ENCODE measurements at places on chromosomes 2 and 18.

DNA sequence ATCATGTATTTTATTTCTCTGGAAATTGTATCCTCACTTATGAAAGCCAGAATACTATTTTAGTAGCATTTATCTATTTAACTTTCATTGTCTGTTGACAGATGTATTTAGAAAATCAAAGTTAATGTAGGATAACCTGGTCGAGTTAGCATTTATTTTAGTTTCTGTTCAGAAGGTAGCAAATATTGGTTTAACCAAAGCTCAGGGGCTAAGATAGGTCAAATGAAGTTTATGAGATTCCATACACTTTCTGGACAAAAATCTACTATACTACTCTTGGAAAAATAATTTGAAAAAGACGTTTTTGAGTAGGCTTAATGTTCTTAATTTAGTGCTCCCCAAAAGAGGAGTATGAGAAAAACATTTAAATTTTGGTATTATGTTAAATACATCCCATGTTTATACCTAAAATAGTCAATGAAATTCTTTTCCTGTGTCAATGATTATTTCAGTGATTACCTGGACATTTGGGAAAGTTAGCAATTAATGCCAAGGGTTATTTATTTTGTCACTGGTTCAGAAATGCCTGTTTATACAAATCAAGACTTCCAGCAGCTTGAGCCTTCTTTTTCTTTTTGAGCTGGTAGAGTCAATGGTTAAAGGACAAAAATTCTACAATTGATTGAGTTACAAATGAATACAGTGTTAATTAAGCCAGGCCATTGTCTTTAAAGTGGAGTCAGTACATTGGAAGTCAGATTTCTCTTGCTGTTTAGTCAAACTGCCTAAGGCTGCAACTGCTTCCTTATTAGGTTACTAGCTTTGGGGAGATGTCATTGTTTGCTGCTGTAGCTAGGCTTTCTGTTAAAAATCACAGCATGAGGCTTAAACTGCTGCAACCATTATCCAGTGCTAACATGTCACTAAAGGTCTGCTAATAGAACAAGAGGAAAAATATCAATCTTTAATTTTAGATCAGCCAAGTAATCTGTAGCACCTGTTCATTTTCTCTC, 182.3 kb downstream of the CAMKMT start:
- DNase-seq: no peak

DNA sequence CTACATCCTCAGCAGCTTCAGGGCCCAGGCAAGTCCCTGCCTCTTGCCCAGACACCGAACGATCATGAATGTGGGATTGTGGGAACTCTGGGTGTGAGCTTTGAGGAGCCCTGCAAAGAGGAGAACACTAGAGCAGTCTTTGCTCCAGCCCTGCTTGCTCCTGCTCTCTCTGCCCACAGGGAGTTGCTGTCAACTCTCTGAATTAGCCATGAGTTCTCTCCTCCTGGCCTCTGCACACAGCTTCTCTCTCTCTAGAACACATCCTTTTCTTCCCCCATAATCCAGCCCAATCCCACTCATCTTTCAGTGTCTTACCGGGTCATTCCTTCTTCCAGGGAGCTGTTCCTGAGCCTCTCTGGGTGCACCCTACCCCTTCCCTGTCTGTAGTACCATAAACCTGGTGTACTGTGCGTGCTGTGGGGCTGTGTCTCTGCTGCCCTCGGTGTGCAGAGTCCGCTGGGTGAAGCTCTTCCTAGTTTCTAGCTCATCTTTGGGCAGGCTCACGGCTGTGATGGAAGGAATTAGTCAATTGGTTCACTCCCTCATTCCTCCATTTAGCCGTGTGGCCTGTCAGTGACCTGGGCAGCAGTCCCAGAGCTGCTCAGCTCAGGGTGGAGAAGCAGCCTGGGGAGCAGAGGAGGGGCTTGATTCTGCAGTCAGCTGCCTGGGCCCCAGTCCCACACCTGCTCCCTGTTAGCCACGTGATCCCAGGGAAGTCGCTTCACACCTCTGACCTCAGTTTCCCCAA, 132.9 kb upstream of the HDAC4 start:
- no peak for DNase-seq

- DNase-seq: no peak
Observed at GRCh38 chr2:42951263-42951938, 159.0 kb upstream of the HAAO start.

- DNase-seq: no peak
Observed at GRCh38 chr2:118851650-118852049, 4.2 kb upstream of the EN1 start.

- peak; percentile 57 for DNase-seq
Observed at GRCh38 chr2:31523871-31524492, 56.8 kb downstream of the SRD5A2 start.

- no peak for DNase-seq
Observed at GRCh38 chr2:42249887-42250286, 80.7 kb downstream of the EML4 start.

GRCh38 chr2:196839574-196839973, 30.4 kb upstream of the C2orf66 start:
- DNase-seq: no peak

DNA sequence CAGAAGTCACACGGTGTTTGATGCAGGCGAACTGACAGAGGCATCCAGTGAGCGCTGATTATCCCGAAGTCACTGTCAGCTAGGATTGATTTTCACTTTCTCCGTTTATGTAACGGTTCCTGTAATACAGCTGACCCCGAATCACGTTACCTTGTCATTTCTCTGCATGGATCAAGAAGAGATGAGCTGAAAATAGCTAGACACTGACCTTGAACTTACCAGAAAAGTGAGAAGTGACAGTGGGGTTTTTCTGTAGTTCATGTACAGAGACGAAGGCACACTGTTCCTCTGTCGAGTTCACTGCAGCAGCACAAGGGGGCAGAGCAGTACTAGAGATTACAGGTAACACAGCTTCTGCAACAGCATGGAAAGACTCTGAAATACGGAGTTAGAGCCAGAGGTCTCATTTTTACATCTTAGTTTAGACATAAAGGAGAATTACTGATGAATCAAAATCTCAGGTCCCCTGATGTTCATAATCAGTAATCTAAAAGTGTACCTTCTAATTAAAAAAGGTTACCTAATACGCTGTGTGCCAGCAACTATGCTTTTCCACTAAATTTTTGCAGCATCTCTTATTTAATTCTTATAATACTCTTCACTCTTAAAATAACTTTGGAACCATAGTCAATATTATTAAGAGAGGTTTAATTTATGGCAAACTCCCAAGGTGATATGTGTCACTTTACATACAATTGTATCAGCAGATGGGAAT, 33.1 kb downstream of the ARHGAP15 start:
- peak; percentile 67 for DNase-seq

GRCh38 chr2:206989311-206989710, 50.0 kb downstream of the CPO start:
- peak; percentile 51 for DNase-seq

- DNase-seq: no peak
Observed at GRCh38 chr18:12011199-12011956, 30.1 kb downstream of the IMPA2 start.

GRCh38 chr2:127672341-127673224, 2.7 kb downstream of the LIMS2 start:
- DNase-seq: no peak

DNA sequence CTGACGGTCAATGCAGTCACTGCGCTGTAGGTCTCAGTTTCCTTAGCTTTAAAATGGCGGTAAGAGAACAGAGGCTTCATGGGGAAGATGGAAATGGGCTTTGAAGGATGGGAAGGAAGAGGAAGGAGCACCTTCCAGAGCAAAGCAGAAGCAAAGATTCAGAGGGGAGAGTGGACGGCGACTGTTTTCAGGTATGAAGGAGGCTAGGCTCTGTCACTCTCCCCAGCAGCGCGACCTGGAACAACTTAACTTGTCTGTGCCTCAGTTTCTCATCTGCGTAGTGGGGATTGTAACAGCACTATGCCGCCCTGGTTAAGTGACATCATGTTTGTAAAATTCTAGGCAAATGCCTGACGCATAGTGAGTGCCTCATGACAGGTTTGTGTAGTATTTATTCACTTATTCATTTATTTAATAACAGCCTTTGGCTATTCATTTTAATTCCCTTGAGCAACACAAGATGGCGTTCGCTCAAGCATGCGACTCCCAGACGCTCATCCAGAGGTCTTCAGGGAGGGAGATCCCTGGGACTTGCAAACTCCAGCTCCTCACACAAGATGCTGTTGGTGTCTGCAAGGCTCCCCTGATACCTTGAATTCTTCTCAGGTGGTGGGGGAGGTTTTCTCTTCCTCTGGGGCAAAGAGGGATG, 336.3 kb downstream of the DYSF start:
- no peak for DNase-seq

DNA sequence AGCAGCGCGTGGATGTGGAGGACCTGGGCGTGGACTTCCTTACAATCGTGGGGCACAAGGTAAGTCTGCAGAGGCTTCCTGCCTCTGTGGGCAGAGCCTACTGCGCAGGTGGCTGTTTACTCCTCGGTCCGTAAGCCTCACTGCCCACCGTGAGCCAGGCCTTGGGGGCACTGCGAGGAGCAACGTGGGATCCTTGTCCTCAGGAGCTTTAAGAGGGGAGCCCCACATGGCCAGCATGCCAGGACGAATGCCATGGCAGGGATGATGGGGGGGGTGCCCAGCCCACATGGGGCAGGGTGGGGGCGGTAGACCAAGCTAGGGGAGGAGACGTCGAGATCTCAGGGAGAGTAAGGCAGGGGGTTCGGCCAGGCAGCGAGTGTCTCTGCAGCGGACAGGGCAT, 18.0 kb upstream of the ESPNL start:
- no peak for DNase-seq

DNA sequence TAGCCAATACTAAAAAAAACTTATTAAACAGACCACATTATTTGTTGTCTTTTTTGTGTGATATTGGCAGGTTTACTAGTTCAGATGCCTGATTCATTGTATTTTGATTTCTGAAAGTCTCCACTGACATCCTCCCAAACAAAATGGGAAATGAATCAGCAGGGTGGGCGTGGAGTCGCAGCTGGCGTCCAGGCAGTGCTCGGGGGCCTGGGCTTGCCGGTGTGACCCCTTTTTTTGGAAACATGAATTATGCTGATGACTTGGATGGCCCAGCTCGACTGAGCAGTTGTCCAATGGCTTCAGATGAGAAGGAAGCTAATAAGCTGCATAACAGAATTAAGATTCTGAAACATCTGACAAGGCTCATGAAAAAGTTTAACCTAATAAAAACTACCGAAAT, 1.7 kb upstream of the KCNG2 start:
- DNase-seq: no peak

GRCh38 chr2:165933211-165933910, 20.2 kb downstream of the TTC21B start:
- no peak for DNase-seq

DNA sequence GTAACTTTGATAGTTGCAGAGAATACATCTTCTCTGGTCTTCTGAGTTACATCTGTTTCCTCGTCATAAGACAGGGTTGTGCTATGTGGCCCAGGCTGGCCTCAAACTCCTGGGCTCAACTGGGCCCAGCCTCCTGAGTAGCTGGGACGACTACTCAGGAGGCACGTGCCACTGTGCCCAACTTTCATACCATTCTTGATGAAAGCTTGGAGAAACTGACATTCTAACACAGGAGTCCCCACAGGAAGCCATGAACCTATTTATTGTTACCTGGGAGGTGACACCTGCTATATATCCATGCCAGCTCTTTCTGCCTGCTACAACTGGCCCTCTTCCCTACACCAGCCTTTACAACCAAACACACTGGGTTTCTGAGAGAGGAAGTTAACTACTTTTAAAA, 19.1 kb downstream of the EIF2AK3 start:
- DNase-seq: no peak

GRCh38 chr18:58861861-58862301, 2.8 kb upstream of the ZNF532 start:
- no peak for DNase-seq

GRCh38 chr2:102066554-102066953, 74.8 kb downstream of the IL1R2 start:
- no peak for DNase-seq

DNA sequence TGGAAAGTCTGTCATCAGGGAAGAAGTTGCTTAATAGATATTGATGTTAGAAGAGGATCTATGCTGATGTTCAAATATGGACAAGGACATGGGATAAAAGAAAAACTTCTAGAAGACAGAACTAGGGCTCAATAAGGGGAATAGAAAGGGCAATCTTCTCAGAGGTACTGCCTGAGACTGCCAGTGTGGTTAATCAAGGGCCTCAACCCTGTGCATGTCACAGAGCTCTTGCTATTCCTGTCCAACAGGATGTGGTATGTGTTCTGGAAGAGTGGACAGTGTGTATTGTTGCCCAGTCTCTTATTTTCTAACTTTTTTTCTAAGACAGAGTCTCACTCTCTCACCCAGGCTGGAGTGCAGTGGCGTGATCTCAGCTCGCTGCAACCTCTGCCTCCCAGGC, 27.8 kb upstream of the RNF125 start:
- peak; percentile 84 for DNase-seq

GRCh38 chr2:144339048-144339447, 180.9 kb downstream of the ZEB2 start:
- DNase-seq: no peak

All from GM12865 (cell line).